ENCODE measurements at places on chromosomes 1 and 21. TPM values are rescaled to one million over a fixed set of nuclear protein-coding genes. Genes with fewer than 3 reads are reported as not detected.

- DNase-seq = no peak
- no peaks in the 10 kb centered on the region for H3K27me3 ChIP-seq
- H3K27ac ChIP-seq = no peak overlapping the region
- no peak overlapping the region for H3K4me3 ChIP-seq
- no peaks in the 10 kb centered on the region for H3K4me1 ChIP-seq
These were observed 53.0 kb downstream of the RGS2 start for GRCh38 chr1:192861860-192862259.

- H3K4me1 ChIP-seq = peaks cover 5% of the 10 kb centered on the region
- H3K36me3 ChIP-seq = no peaks in the 10 kb centered on the region
These were observed 5.0 kb upstream of the AHCYL1 start for GRCh38 chr1:109979489-109980091.

DNA sequence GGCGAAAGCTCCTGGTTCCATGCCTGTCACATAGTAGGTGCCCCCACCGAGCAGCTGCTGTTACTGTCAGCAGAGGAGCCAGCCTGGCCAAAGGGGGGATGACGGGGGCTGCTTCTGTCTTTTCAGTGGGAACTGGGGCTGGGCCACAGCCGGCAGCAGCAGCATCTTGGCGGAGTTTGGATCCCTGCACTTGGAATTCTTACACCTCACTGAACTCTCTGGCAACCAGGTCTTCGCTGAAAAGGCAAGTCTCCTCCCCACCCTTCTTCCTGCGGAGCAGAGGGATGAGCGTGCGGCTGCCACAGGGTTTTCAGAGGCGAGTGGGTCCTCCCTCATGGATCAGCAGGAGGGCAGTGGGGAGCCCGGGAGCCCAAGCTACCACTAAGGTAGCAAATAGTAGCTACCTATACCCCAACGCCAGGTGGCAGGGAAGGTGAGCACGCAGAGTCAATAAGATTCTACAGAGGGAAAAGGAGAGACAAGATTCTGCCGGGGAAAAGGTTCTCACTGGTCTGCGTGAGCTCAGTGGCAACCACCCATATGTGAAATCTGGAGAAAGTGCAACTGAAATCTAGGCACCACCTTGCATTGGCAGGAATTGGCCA is 41.4 kb upstream of the SELENON start:
- no peak overlapping the region for H3K27ac ChIP-seq
- no peaks in the 10 kb centered on the region for H3K27me3 ChIP-seq
- peaks cover 7% of the 10 kb centered on the region for H3K36me3 ChIP-seq

DNA sequence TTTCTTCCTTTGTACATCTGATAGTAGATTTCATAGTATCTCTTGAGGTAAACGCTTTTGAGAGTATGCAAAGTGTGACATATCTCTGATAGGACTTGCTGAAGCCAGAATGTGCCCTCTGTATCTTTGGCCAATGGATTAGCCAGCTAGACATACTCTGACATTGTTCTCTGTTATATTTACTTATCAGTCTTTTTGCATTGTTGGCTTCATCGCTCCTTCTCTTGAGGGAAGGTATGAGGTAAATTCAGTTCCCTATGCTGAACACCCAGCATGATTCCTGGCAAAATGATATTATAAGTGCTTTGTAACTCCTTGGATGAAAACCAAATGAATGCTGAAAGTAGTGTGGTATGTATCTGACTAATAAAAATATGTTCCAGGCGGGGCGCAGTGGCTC is 163.2 kb upstream of the CACYBP start:
- no peak overlapping the region for H3K27ac ChIP-seq
- no peaks in the 10 kb centered on the region for H3K27me3 ChIP-seq
- H3K4me3 ChIP-seq = no peak overlapping the region
- no peak for DNase-seq

GRCh38 chr1:92259350-92259749 is 39.4 kb downstream of the GLMN start:
- H3K36me3 ChIP-seq = no peaks in the 10 kb centered on the region
- no peaks in the 10 kb centered on the region for H3K27me3 ChIP-seq
- H3K4me3 ChIP-seq = no peak overlapping the region
- no peak overlapping the region for H3K27ac ChIP-seq

- H3K4me1 ChIP-seq = no peaks in the 10 kb centered on the region
- no peak overlapping the region for H3K27ac ChIP-seq
- H3K27me3 ChIP-seq = no peaks in the 10 kb centered on the region
- no peak for DNase-seq
- H3K36me3 ChIP-seq = no peaks in the 10 kb centered on the region
These were observed 6.5 kb upstream of the LRRC39 start for GRCh38 chr1:100184536-100184935.

DNA sequence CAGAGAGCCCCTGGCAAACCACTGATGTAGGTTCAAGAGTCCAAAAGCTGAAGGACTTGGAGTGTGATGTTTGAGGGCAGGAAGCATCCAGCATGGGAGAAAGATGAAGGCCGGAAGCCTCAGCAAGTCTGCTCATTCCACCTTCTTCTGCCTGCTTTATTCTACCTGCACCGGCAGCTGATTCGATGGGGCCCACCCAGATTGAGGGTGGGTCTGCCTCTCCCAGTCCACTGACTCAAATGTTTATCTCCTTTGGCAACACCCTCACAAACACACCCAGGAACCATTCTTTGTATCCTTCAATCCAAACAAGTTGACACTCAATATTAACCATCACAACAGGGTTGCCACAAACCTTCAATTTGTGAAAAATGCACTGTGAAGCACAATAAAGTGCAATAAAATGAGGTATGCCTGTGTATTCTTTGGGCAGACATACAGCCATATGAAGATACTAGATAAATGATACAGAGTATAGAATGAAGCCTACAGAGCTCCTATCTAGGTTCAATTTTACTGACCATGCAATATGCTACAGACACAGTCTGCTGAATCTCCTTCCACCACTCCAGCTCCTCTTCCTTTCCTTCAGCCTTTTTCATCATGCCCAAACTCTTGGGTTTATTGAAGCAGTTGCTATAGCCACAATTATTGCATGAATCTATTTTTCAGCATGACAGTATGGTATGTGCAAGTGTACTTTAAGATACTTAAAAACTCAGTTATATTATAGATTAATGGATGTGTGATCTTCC is 24.0 kb upstream of the CDC42BPA start:
- H3K36me3 ChIP-seq = no peaks in the 10 kb centered on the region
- no peak overlapping the region for H3K27ac ChIP-seq
- H3K27me3 ChIP-seq = no peaks in the 10 kb centered on the region
- no peaks in the 10 kb centered on the region for H3K4me1 ChIP-seq
- H3K4me3 ChIP-seq = no peak overlapping the region

DNA sequence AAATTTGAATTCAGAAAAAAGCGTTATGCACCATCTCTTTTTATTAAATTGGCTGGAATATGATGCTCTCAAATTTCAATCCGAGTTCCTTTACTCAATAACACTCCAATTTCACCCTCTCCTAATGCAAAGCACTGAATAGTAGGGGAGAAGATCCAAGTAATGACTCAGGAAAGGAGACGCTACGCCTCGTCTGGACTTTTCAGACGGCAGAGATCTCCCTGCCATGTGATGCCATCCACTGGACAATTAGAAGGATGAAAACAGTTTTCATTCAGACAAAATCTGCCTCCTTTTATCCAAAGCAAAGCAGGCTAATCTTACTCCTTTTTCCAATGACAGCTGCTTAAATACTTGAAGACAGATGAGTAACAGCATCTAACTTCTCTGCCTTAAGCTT is 242.4 kb upstream of the GREM2 start:
- no peak for DNase-seq
- H3K36me3 ChIP-seq = no peaks in the 10 kb centered on the region
- H3K27ac ChIP-seq = no peak overlapping the region
- no peaks in the 10 kb centered on the region for H3K27me3 ChIP-seq
- no peak overlapping the region for H3K4me3 ChIP-seq

DNA sequence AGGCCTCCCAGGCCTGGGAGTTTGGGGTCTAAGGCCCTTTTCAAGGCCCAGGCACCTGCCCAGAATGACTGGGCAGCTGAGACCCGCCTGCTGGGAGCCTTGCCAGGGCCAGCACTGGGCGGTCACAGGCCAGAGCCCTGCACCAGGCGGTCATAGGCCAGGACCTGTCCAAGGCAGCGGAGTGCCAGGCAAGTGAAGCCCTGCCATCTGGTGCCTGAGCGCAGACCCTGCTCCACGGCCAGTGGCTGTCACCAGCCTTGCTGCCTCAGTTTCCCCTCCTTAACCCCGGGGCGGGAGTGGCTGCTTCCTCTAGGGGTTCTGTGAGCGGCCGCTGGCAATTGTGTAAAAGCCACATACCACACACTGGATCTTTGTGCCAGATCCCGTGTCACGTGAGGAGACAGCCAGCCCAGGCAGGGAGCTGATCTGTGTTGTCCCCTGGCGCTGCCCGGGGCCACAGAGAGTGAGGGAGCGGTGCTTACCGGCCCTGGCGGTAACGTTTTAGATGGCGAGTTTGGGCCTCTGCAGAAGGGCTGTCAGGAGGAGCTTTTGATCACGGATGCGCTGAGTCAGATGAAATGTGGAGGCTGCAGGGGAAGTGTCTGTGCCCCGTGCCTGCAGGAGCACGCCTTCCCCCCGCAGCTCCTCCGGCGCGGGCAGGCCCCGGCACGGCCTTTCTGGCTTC is 4.6 kb downstream of the COL18A1 start:
- no peaks in the 10 kb centered on the region for H3K4me1 ChIP-seq
- H3K27ac ChIP-seq = peak overlapping the region; percentile 70
- no peak overlapping the region for H3K4me3 ChIP-seq
- peak; percentile 34 for DNase-seq
- H3K27me3 ChIP-seq = peaks cover 14% of the 10 kb centered on the region

GRCh38 chr1:20110679-20111078 is 8.7 kb downstream of the PLA2G2D start:
- H3K4me1 ChIP-seq = no peaks in the 10 kb centered on the region
- DNase-seq = no peak
- H3K27ac ChIP-seq = no peak overlapping the region
- no peaks in the 10 kb centered on the region for H3K27me3 ChIP-seq
- no peaks in the 10 kb centered on the region for H3K36me3 ChIP-seq

GRCh38 chr1:170215072-170215885 is 69.5 kb downstream of the NTMT2 start:
- no peaks in the 10 kb centered on the region for H3K27me3 ChIP-seq
- no peak overlapping the region for H3K27ac ChIP-seq
- no peaks in the 10 kb centered on the region for H3K36me3 ChIP-seq
- DNase-seq = no peak
- no peak overlapping the region for H3K4me3 ChIP-seq

DNA sequence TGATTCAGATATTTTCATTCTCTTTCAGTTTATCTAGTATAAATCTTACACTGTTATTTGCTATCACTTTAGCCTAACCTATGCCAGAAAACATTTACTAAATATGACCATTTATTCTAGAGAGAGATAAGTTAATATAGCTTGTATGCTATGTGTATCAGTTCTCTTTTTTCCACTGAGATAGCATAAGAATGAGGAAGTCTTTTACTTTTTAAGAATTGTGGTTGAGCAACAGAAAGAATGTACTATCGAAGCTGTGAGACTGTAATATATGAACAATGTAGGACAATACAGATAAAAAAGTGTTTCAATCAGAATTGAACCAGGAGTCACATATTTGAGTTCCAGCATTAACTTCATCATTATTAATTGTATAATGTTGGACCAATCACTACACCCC is 479.9 kb upstream of the PLXNA2 start:
- no peaks in the 10 kb centered on the region for H3K27me3 ChIP-seq
- H3K4me3 ChIP-seq = no peak overlapping the region
- H3K4me1 ChIP-seq = no peaks in the 10 kb centered on the region
- DNase-seq = no peak

DNA sequence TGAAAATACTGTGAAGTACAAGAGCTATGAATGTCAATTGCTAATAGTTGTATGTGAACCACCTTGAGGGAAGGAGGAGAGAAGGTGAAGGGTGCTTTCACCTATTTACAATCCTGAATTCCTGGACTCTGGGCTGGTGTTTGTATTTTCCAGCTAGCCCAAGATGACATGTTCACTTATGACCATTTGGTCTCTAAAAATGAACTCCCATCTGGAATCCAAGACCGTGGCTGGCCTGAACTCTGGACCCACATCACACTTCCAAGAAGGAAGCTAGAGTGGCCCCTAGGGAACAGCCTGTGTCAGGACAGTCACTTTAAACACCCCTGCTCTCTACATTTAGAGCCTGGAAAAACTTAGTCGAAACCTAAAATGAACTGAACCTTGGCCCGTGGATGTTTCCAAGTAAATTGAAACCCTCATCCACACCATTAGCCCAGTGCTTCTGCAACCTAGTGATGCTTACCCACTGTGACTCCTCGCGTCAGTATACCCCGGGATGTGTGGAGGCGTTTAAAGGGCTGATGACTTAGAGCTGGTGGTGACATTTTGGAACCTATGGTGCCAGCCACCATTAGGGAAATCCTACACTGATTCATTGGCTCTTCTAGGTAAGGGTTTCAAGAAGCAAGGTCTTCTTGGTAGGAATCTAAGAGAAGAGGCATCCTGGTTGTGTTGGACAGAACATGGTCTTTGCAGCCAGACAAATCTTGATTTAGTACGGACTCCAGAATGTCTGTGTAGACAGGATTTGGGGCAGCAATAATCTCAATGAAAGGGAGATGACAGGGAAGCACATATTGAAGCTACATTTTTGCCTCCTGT is 171.5 kb upstream of the IRF2BP2 start:
- peaks cover 11% of the 10 kb centered on the region for H3K27me3 ChIP-seq
- no peak overlapping the region for H3K4me3 ChIP-seq
- no peak overlapping the region for H3K27ac ChIP-seq

- no peaks in the 10 kb centered on the region for H3K27me3 ChIP-seq
- H3K27ac ChIP-seq = no peak overlapping the region
- no peaks in the 10 kb centered on the region for H3K4me1 ChIP-seq
- H3K36me3 ChIP-seq = no peaks in the 10 kb centered on the region
- no peak overlapping the region for H3K4me3 ChIP-seq
These were observed 63.3 kb downstream of the PBX1 start for GRCh38 chr1:164622068-164622845.

DNA sequence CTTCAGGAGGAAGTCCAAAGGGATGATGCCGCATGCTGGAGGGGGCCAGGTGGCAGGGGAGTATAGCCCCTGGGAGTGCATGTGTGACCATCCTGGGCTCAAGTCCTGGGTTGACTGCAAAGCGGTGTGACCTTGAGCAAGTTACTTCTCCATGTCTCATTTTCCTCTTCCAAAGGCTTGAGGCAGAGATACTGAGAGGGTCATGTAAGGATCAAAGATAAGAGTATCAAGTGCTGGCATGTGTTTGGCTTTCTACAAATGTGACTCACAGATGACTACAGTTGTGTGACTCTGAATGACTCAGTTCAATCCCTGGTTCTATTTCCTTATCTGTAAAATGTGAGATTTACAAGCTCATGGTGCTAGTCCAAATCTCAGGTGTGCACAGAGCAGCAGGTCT is 26.1 kb downstream of the PROK1 start:
- DNase-seq = no peak
- H3K4me1 ChIP-seq = no peaks in the 10 kb centered on the region
- no peaks in the 10 kb centered on the region for H3K27me3 ChIP-seq
- H3K36me3 ChIP-seq = no peaks in the 10 kb centered on the region
- H3K27ac ChIP-seq = no peak overlapping the region
- H3K4me3 ChIP-seq = no peak overlapping the region

- H3K4me3 ChIP-seq = no peak overlapping the region
- DNase-seq = no peak
- peaks cover 20% of the 10 kb centered on the region for H3K4me1 ChIP-seq
- H3K27ac ChIP-seq = no peak overlapping the region
- no peaks in the 10 kb centered on the region for H3K36me3 ChIP-seq
These were observed 2.4 kb upstream of the USP33 start for GRCh38 chr1:77762072-77762476.

TEX35 gene
- not detected for total RNA-seq

YRDC gene
- total RNA-seq = 80.8 TPM

RGS1 gene
- 59.6 TPM for total RNA-seq

PODN gene
- not detected for total RNA-seq

AIRE gene
- total RNA-seq = not detected

LEPROT gene
- total RNA-seq = 21.6 TPM

CADM3 gene
- total RNA-seq = not detected

CYP4A22 gene
- total RNA-seq = not detected

MX1 gene
- 10.6 TPM for total RNA-seq

HSD3B1 gene
- not detected for total RNA-seq

MRPL55 gene
- 70.0 TPM for total RNA-seq
